ENCODE measurements at places on chromosomes 1 and 21.

DNA sequence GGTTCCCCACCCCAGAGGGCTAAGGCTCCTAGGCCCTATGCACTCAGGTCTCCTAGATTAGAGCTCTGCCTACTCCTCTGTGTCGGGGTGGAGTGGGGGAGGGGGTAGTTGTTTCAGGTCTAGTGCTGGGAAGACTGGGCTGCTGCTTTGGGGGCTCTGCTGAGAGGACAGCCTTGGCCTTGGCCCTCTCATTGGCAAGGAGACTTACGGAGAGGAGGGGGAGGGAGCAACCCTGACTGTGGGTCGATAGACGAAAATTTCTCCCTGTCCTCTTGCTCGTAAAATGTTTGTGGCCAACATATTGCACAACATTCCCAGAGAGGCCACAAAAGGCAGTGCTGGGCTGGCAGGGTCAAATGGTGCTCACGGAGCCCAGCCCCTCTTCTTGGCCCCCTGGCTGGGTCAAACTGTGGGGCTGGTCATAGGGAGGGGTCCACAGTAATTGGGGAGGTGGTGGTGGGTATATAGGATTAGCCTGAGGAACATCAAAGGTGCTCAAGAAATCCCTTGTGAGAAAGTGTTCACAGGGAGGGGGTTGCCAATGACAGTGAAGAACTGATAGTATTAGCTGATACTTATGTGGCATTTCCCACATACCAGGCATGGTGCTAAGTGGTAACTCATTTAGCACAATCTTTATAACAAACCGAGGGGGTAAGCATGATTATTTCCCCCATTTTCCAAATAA, 8.5 kb upstream of the DMBX1 start:
- no peak for DNase-seq

DNA sequence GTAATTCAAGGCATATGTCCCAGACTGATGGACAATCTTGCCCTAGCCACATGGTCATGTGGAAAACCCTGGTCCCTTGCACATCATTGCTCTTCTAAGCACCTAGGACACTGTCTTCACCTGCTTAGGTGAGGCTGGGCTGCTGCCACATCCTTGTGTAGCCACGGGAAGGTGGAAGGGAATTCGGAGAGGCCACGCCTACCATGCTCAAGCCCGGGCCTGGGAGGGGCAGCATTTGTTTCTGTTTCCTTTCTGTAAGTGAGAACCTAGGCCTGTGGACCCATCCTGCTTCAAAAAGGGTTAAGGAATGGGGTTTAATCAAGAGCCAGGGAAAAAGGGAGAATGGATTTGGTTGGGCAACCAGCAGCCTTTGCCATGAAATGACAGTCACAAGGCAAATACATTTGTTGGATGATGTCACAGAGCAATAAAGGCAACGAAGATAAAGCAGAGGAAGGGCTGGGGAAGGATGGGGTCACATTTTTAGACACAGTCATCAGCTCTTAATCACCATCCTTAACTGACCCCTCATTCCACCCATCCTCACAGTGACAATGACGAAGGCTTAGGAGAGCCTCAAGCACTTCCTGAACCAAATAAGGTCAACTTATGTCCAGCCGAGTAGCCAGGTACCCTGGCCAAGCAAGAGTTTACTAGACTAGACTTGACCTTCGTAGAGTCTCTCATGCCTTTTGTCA, 10.1 kb upstream of the LRRC38 start:
- DNase-seq: no peak

- no peak for DNase-seq
Measured at GRCh38 chr21:46062471-46063211, 35.3 kb upstream of the COL6A2 start.

DNA sequence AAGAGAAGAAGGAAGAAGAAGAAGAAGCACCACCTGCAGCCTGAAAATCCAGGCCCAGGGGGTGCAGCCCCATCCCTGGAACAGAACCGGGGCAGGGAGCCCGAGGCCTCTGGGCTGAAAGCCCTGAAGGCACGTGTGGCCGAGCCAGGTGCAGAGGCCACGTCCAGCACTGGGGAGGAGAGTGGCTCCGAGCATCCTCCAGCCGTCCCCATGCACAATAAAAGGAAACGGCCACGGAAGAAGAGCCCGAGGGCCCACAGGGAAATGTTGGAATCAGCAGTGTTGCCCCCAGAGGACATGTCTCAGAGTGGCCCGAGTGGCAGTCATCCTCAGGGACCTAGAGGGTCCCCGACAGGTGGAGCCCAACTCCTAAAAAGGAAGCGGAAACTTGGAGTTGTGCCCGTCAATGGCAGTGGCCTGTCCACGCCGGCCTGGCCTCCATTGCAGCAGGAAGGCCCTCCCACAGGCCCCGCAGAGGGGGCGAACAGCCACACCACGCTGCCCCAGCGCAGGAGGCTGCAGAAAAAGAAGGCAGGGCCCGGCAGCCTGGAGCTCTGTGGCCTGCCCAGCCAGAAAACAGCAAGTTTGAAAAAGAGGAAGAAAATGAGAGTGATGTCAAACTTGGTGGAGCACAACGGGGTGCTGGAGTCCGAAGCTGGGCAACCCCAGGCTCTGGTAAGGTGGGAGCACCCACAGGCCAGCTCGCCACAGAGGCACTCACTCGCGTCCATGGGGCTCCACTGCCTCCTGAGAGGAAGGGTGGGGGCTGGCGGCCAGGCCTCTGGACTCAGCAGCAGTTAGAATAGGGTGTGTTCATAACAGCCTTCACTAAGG, 28.4 kb downstream of the RRP1B start:
- DNase-seq: no peak

GRCh38 chr1:200960236-200960947, 63.1 kb downstream of the KIF21B start:
- DNase-seq: no peak
